ENCODE measurements at places on chromosomes 1 and 21.

DNA sequence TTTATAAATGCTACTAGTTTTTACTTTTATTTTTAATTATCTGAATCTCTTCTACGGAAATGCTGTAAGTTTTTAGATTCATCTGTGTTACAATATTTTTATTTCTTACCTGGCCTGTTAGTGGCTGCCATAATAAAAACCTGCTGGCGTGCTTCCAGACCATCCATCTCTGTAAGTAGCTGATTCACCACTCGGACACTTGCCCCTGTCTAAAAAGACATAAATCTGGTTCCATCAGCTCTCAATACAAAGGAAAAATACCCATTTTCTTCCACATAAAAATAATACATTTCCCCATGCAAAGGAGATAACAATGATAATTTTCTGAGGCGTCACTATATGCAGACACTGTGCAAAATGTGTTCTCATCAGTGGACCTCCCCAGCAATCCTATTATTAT is 62.0 kb downstream of the NVL start:
- no peak for DNase-seq

DNA sequence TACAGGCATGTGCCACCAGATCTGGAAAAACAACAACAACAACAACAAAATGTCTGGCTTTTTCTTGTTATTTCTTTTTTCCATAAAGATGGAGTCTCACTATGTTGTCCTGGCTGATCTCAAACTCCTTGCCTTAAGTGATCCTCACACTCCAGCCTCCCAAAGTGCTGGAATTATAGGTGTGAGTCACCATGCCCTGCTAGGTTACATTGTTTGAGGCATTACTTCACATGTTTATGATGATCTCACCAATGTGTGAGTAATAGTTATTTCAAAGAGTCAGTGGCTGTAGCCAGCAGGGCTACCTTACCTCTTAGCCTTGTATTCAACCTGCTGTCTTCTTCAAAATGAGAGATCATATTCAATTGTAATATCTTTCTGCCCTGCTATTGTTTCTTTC is 445.7 kb downstream of the AMY1C start:
- no peak for DNase-seq

GRCh38 chr21:43021756-43022600 is 47.6 kb downstream of the PKNOX1 start:
- DNase-seq: no peak

DNA sequence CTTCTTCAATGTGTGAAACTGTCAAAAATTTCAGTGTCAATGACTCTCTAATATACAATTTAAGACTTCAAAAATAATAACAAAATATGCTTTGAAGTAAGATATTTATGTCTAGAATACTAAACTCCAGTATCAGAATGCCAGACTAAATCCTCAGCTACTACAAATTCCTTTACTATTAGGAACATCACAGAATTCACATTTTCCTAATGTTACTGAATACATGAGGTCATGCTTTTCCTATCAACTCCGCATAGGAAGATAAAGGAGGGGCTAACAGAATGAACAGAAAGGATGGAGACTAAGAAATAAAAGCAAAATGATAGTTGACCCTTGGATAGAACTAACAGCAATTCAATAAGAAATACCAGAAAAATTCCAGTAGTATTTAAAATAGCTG is 292.7 kb downstream of the SDCCAG8 start:
- no peak for DNase-seq

- DNase-seq: no peak
Observed at GRCh38 chr1:158799689-158800088, 18.7 kb upstream of the OR6N2 start.

DNA sequence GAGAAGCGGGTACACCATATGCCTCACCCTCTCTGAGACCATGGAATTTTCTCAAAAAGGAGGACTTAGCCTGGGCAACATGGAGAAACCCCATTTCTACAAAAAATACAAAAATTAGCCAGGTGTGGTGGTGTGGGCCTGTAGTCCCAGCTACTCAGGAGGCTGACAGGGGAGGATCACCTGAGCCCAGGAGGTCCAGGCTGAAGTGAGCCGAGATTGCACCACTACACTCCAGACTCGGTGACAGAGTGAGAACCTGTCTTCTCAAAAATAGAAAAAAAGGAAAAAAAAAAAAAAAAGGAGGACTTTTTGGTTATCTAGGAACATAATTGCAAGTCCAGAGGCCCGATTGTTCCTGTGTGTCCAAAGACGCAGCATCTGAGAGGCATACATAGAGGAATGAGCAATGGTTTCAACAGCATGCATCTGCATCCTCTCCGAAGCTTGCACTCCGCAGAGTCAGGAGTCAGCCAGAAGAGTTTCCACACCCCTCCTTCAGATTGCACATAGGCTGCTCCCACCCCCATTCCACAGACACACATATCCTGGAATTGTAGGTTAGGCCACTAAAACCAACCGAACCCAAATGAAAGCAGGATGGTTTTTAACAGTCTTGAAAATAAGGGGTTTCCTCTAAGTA is 2.5 kb upstream of the TBX15 start:
- no peak for DNase-seq

DNA sequence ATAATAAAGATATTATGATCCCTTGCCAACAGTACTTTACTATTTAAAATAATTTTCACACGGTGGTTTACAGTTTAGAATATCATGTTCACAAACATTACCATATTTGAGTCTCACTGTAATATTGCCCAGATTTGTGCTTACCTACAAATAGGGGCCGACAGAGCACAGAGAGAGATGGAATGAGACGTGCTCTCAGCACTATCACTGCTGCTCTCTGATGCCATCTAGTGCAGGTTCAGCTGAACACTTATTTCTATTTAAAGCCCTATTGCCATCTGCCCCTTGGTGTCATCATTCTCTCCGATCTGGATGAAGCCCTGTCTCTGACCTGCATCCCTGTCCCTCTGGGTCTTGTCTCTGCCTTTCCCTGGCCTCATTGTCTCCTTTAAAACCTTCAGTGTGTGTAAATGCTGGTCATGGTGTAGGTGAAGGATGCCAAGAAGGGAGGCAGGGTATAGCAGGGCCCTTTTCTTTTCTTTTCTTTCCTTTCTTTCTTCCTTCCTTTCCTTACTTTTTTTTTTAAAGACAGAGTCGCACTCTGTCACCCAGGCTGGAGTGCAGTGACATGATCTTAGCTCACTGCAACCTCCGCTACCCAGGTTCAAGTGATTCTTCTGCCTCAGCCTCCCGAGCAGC is 6.9 kb upstream of the GPATCH4 start:
- DNase-seq: no peak

- no peak for DNase-seq
Observed at GRCh38 chr1:18820791-18821641, 38.4 kb downstream of the TAS1R2 start.

GRCh38 chr1:175891783-175892309 is 148.5 kb upstream of the TNR start:
- DNase-seq: no peak

- no peak for DNase-seq
Observed at GRCh38 chr1:63732666-63733065, 41.2 kb upstream of the ROR1 start.
